ENCODE measurements at places on chromosomes 16 and 17. TPM values are rescaled to one million over a fixed set of nuclear protein-coding genes. Genes with fewer than 3 reads are reported as not detected.

DNA sequence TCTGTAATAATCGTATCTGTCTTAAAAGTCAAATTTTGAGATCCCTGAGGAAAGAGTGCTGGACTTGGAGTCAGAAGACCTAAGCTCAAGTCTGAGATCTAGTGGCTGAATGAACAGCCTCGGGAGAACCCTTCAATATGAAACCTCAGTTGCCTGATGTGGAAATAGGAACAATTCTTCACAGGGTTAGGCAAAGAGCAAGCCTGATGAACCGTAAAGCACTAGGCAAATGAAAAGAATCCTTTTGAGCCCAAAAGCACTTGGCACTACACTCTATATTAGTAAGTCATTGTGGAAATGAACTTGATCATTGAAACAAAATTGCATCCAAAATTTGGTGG, 20.2 kb downstream of the TXNDC11 start:
- no peak for DNase-seq
- H3K4me3 ChIP-seq, result no peak overlapping the region
- no peaks in the 10 kb centered on the region for H3K36me3 ChIP-seq
- peak overlapping the region; percentile 9 for H3K27ac ChIP-seq

GRCh38 chr17:42846594-42847280, 2.4 kb downstream of the AOC2 start:
- no peaks in the 10 kb centered on the region for H3K36me3 ChIP-seq
- DNase-seq, result peak; percentile 33
- no peaks in the 10 kb centered on the region for H3K4me1 ChIP-seq
- no peak overlapping the region for H3K4me3 ChIP-seq
- no peak overlapping the region for H3K27ac ChIP-seq

DNA sequence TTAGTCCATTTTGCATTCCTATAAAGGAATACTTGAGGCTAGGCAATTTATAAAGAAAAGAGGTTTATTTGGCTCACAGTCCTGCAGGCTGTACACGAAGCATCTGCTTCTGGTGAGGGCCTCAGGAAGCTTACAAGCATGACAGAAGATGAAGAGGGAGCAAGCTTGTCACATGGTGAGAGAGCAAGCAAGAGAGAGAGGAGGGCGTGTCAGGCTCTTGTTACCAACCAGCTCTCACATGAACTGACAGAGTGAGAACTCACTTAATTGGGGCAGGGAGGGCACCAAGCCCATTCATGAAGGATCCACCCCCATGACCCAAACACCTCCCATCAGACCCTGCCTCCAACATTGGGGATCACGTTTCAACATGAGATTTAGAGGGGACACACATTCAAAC, 1.6 kb downstream of the CHCT1 start:
- H3K27me3 ChIP-seq, result no peaks in the 10 kb centered on the region
- no peak overlapping the region for H3K27ac ChIP-seq
- H3K4me3 ChIP-seq, result no peak overlapping the region
- no peak for DNase-seq
- H3K36me3 ChIP-seq, result no peaks in the 10 kb centered on the region

DNA sequence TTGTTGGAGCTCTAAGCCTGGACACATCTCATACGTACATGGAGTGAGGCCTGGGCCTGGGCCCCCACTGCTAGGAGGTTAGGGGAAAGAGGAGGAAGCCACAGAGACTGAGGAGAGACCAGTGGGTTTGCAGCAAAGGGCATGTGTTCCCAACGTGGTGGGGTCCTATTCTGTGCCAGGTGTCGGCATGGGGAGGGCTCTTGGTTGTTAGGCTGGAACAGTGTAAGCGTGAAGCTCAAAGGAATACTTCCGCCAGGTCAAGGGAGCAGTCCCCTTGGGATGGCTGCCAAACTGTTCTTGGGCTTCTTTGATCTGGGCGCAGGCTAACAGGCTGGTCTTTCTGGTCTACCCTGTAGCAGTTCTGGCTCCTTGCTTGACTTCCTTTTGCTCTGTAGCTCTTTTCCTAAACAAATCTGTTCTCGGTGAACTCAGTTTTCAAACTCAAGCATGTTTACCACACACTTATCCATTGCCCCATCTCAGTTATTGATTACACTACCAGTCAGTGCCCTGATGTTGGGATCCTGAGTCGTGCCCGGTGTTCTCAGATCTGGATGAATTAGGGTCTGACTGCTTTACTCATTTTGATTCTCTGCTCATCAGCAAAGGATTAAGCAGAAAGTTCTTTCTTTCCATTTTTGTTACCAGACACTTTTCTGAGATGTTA, 36.4 kb downstream of the GPT2 start:
- H3K4me3 ChIP-seq, result no peak overlapping the region
- H3K36me3 ChIP-seq, result no peaks in the 10 kb centered on the region
- no peaks in the 10 kb centered on the region for H3K27me3 ChIP-seq
- no peaks in the 10 kb centered on the region for H3K4me1 ChIP-seq
- no peak overlapping the region for H3K27ac ChIP-seq

DNA sequence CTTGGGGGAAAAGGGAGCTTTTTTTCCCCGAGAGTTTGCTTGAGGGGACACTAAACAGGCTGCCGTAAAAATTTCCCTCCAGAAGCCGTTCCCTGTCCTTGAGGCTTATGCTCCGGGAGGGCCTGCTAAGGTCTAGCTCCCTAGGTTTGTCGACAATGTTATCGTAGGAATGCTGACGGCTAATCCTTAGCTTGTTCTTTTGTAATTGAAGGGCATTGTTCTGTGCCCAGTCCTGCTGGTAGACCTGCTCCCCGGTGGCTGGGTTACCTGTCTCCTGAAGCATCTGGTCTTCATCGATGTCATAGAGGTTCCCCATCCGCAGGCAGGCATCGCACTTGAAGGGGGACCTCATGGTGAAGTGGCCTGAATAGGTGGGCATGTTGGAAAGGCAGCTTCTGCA, 418.7 kb downstream of the GRIN2A start:
- no peaks in the 10 kb centered on the region for H3K27me3 ChIP-seq
- H3K36me3 ChIP-seq, result no peaks in the 10 kb centered on the region
- no peak for DNase-seq
- H3K4me1 ChIP-seq, result no peaks in the 10 kb centered on the region

DNA sequence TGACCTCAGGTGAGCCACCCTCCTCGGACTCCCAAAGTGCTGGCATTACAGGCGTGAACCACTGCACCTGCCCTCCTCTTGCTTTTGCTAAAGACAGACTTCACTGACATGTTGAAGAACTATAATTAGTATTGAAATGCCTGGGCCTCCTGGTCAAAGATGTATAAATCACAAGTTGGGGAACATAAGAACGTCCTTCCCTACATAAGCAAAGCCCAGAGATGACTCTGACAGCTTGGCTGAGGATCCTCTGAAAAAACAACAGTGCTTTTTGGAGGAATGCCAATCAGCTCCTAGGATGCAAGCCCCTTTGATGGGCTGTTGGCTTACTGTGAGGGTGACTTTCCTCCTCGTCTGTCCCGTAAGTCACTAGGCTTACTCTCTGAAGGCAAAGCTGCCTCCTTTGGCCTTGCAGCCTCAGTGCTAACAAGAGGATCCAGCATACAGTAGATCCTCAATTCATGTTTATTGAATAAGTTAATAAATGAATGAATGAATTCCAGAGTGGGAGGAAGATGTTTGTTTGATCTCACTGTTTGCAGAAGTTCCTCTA, 6.3 kb downstream of the APOH start:
- H3K27me3 ChIP-seq, result no peaks in the 10 kb centered on the region
- H3K4me3 ChIP-seq, result no peak overlapping the region
- no peak for DNase-seq
- no peaks in the 10 kb centered on the region for H3K36me3 ChIP-seq

- no peak overlapping the region for H3K4me3 ChIP-seq
- H3K36me3 ChIP-seq, result no peaks in the 10 kb centered on the region
- H3K27ac ChIP-seq, result peak overlapping the region; percentile 44
- no peaks in the 10 kb centered on the region for H3K27me3 ChIP-seq
- peaks cover 18% of the 10 kb centered on the region for H3K4me1 ChIP-seq
- DNase-seq, result peak; percentile 42
These were observed 198.4 kb upstream of the TBX2 start for GRCh38 chr17:61201211-61201610.

GRCh38 chr16:88306860-88307545, 75.8 kb upstream of the ZNF469 start:
- peak overlapping the region; percentile 55 for H3K27ac ChIP-seq
- no peaks in the 10 kb centered on the region for H3K27me3 ChIP-seq
- peak; percentile 64 for DNase-seq
- peaks cover 15% of the 10 kb centered on the region for H3K4me1 ChIP-seq
- no peak overlapping the region for H3K4me3 ChIP-seq

DNA sequence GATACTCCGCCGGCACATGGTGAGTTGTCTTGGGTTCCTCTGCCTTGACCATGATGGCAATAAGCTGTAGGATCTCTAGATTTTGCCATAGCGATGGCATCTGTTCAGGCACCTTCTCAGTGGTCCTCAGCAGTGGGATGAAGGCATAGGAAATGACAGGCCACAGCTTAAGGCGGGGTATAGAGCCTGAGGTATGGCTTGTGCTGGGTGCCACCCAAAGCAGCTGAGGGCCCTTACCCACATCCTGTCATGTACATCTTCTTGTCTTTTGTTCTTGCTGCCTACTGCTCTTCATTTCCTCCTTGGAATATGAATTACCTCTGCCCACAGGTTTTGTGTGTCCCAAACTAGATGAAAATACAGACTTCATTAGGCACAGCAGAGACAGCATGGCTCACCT, 29.5 kb downstream of the KAT7 start:
- no peaks in the 10 kb centered on the region for H3K36me3 ChIP-seq
- H3K4me3 ChIP-seq, result no peak overlapping the region
- H3K4me1 ChIP-seq, result no peaks in the 10 kb centered on the region

GRCh38 chr16:73026754-73027684, 20.9 kb downstream of the ZFHX3 start:
- DNase-seq, result peak; percentile 3
- no peaks in the 10 kb centered on the region for H3K36me3 ChIP-seq
- H3K27me3 ChIP-seq, result no peaks in the 10 kb centered on the region
- no peak overlapping the region for H3K4me3 ChIP-seq
- no peak overlapping the region for H3K27ac ChIP-seq

DNA sequence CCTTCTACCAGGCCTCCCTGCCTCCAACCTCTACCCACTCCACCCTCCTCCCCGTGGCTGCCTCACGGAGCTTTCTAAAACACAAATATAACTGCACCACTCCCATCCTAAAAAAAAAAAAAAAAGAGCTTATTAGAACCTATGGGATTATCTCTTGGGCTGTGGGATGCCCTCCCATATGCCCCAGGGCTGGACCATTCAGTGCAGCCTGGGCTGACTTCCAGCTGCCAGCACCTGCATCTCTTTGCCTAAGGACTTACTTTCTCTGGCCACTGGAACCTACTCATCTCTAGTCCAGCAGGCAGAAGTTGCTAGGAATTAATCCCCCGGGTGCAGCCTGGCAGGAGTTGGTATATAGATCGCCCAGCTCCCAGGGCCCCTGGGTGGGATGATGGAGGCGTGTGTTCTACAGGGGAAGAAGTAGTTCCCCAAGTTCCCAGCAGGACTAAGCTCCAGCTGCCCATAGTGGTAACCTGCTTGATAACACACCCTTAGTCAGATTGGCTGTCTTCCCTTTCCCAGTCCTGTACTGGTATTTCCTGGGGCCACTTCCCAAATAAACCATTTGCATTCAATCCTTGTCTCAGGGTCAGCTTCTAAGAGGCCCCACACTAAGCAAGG, 10.3 kb downstream of the MPP3 start:
- no peak for DNase-seq
- no peaks in the 10 kb centered on the region for H3K27me3 ChIP-seq
- no peaks in the 10 kb centered on the region for H3K4me1 ChIP-seq
- no peak overlapping the region for H3K27ac ChIP-seq

- no peaks in the 10 kb centered on the region for H3K36me3 ChIP-seq
- peak within 1 kb of the TSS; percentile 29 for H3K4me3 ChIP-seq
- H3K27me3 ChIP-seq, result peaks cover 63% of the 10 kb centered on the region
These were observed at the start of gene MYH11 for GRCh38 chr16:15856901-15857698. TSS of gene MYH11 (minus strand) at chr16:15857028. CDS start at chr16:15838252, 18,776 bp downstream.

DNA sequence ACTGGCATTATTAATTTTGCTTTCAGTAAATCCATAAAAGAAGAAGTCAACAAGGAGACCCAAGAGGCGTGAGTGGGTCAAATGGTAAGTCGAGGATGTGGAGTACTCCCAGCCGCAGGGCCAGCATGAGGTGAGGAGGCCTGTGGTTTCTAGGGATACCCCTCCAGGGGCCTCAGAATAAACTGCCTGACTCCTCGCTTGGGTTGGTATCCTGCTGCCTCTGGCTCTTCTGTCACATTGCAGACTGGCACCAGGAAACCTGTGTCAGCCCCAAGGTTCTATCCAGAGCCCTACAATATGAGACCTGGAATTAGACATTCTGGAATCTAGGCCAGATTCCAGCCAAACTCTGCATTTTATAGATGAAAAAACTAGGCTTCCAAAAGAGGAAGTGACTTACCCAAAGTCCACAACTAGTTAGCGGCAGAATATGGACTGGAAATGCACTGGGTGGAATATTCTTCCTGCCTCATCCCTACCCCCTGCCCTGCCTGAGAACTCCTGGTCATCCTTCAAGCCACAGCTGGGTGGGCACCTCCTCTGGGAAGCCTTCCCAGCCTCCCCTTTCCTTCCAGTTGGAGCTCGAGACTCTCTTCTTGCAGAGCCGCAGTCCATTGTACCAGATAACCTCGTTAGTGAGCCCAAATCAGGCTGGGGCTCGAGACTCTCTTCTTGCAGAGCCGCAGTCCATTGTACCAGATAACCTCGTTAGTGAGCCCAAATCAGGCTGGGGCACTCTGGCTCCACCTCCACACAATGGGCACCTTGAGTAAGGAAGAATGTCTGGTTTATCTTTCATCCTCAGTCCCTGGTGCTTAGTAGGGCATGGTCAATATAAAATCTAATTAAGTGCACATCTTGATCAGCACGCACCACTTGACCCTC, 22.6 kb downstream of the C17orf67 start:
- DNase-seq, result no peak
- H3K4me3 ChIP-seq, result no peak overlapping the region
- H3K4me1 ChIP-seq, result no peaks in the 10 kb centered on the region
- H3K27me3 ChIP-seq, result no peaks in the 10 kb centered on the region

DNA sequence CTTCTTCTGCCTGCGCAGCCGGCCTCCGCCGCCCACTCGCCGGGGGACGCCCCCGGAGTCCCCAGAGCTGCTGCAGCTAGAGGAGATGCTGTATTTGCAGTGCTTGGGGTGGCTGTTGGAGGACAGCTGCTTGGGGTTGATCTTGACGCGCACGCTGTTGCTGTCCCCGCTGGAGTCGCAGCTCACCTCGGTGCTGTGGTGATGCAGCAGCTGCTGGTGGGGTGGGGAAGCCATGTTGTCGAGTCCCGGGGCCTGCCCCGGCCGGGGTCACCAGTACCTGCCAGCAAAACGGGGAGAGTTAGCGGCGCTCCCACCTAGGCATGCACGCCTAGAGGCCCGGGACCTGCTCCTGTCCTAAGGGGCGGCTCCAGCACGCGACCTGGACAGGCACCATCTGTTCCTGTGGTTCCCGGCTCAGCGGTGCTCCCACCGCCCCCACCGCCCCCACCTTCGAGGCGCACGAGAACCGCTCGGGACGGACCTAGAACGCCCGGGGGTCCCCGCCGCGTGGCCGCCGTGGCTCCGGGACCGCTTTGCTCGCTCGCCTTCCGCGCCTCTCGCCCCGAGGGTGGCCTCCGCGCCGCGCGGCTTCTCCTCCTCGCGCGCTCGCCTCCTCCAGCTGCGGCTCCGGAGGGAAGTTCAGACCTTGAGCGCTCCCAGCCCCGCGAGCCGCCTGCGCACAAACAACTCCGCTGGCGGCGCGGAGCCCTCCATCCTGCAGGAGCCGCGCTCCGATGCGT, 863 bp downstream of the ADCY9 start:
- H3K4me3 ChIP-seq, result peak overlapping the region; percentile 82
- peak overlapping the region; percentile 43 for H3K27ac ChIP-seq
- peak; percentile 85 for DNase-seq

GRCh38 chr16:72291531-72291981, 119.6 kb upstream of the PMFBP1 start:
- H3K36me3 ChIP-seq, result no peaks in the 10 kb centered on the region
- H3K4me1 ChIP-seq, result peaks cover 9% of the 10 kb centered on the region
- DNase-seq, result peak; percentile 44
- H3K4me3 ChIP-seq, result no peak overlapping the region
- H3K27ac ChIP-seq, result peak overlapping the region; percentile 90

CTRB1 gene
- not detected for total RNA-seq

CIITA gene
- total RNA-seq, result not detected

TRAF7 gene
- total RNA-seq, result 73.4 TPM

PRRT2 gene
- 7.0 TPM for total RNA-seq

TBX4 gene
- 15.4 TPM for total RNA-seq

FOXN1 gene
- not detected for total RNA-seq

All from hepatocyte (in vitro differentiated cells).